ENCODE measurements at places on chromosomes 12 and 14. TPM values are rescaled to one million over a fixed set of nuclear protein-coding genes. Genes with fewer than 3 reads are reported as not detected.

DNA sequence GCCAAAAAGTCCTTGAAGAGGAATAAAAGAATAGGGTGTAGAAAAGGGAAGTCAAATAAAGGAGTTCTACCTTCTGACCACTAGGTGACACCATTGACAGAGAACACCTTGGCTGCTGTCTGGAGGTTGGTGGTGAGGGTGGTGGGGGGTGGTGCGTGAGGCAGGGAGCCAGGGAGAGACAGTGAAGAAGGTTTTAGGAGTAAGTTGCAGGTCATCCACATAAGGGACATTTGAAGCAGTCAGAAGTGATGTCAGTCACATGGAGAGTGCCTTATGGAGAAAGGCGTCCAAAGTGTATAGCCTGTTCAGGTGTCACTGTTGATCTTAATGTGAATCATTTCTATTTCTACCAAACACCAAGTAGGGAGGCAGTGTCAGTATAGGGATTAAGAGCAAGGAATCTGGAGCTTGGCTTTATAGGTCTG lies 279.3 kb upstream of the DDHD1 start:
- no peak for DNase-seq

GRCh38 chr14:63940387-63940786 lies 87.6 kb downstream of the SYNE2 start:
- DNase-seq, result no peak

RD3L gene
- 7.6 TPM for total RNA-seq

GRCh38 chr12:113673458-113674238 lies 202.0 kb upstream of the LHX5 start:
- DNase-seq, result no peak

DNA sequence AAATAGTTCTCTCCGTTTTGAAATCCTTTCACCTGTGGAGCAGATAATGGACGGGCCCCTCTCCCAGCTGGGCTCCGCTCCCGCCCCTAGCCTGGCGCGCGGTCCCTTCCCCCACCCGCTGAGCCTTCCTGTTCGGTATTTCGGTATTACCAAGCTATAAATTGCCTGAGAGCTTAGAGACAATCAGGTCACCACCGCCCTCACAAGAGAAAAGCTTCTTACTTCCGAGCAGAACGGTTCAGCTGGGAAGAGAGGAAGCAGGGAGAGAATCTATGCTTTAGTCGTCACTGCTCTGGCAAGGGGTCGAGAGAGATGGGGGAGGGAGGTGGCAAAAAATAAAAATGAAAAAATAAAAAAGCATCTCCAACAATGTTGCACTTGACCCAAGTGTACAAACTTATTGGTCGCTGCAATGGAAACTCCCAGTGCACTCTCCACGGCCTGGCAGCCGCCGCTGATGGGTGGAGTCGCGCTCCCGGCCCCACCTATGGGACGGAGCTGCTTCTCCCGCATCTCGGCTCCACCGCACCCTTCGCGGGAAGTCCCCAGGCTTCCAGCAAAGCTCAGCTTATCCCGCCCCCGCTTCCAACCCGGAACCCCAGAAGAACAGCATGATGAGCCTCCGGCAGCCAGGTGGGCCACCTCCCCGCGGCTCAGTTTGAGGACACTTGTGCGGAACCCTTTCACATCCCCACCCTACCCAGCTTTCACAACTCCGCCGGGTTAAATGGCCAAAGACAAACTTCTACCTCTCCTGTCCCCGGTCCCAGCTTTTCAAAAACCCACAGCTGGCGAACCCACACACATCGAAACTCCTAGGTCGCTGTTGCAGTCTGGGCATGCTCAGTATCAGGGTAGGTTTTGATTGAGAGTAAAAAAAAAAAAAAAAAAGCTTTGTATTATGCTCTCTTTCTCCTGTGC lies 832 bp upstream of the SYT1 start:
- no peak for DNase-seq

GRCh38 chr14:100674897-100675619 lies 51.6 kb upstream of the DLK1 start:
- DNase-seq, result no peak

GRCh38 chr12:116257215-116257614 lies 20.3 kb downstream of the MED13L start:
- DNase-seq, result no peak

All from right atrium auricular region (tissue), 2 donors.